ENCODE measurements at places on chromosomes 13 and 19. TPM values are rescaled to one million over a fixed set of nuclear protein-coding genes. Genes with fewer than 3 reads are reported as not detected.

DNA sequence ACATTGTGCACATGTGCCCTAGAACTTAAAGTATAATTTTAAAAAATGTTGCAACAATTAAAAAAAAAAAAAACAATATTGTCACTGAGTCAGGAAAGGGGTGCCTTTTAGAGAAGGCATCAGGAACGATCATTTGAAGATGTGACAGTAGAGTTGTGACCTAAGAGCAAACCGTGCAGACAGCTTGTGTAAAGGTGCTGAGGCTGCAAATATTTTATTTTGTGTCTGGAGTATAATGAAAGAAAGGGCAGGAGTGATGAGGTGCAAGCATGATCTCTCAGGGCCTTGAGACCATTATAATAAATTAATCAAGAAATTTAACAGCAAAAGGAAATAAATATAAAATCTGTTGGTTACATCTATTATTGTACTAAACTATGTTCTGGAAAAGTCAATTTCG is 1219.7 kb downstream of the OLFM4 start:
- DNase-seq, result no peak

GRCh38 chr13:66362485-66362884 is 867.7 kb downstream of the PCDH9 start:
- no peak for DNase-seq

DNA sequence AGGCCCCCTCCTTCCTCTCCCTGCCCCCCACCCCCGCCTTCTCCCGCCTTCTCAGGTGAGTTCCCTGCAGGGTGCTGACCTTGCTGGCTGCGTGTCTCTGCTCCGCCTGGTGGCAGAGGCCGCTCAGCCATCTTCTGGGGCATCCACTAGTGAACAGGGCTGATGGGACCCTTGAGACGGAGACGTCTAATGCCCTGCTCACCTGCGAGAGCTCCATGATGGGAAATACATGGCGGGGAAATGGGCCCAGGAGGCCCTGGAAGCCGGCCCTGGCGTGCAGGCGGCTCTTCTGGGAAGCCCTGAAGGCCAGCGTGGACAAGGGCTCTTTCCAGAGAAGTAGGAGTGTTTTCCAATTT is 15.2 kb upstream of the F7 start:
- DNase-seq, result no peak

Gene ZNF223
- polyA plus RNA-seq, result 5.3 TPM

Data from AG04450 (cell line).